Purkinje cell (primary cell): ENCODE measurements at places on chromosomes 5 and 9. TPM values are rescaled to one million over a fixed set of nuclear protein-coding genes. Genes with fewer than 3 reads are reported as not detected.

HACD4 gene
- polyA plus RNA-seq, result 0.16 and 0.38 TPM in 2 replicates

KIF24 gene
- polyA plus RNA-seq, result 0.07 and 0.23 TPM in 2 replicates

KIF20A gene
- polyA plus RNA-seq, result 0.17 TPM in 1 of 2 replicates, not detected in the other

IFNA21 gene
- polyA plus RNA-seq, result not detected in 2 replicates

ZNF354C gene
- polyA plus RNA-seq, result 1.8 and 2.7 TPM in 2 replicates

SNAPC4 gene
- 0.55 and 0.71 TPM in 2 replicates for polyA plus RNA-seq

SHOC1 gene
- polyA plus RNA-seq, result 0.62 and 0.76 TPM in 2 replicates

FKBP15 gene
- 23.9 and 28.0 TPM in 2 replicates for polyA plus RNA-seq

FBXL7 gene
- polyA plus RNA-seq, result not detected in 2 replicates

LMBRD2 gene
- 72.3 and 79.1 TPM in 2 replicates for polyA plus RNA-seq

F12 gene
- 1.3 and 2.0 TPM in 2 replicates for polyA plus RNA-seq

ADAMTS12 gene
- polyA plus RNA-seq, result not detected in 2 replicates

PCDHA9 gene
- polyA plus RNA-seq, result 0.07 and 0.16 TPM in 2 replicates

NXNL2 gene
- 0.17 TPM in 1 of 2 replicates, not detected in the other for polyA plus RNA-seq

MOCS2 gene
- 239 and 264 TPM in 2 replicates for polyA plus RNA-seq

GZMA gene
- polyA plus RNA-seq, result not detected in 2 replicates

DAP gene
- 8.7 and 10.1 TPM in 2 replicates for polyA plus RNA-seq

HRCT1 gene
- polyA plus RNA-seq, result not detected in 2 replicates

F2RL2 gene
- not detected in 2 replicates for polyA plus RNA-seq

TXNDC8 gene
- polyA plus RNA-seq, result not detected in 2 replicates

SMIM33 gene
- polyA plus RNA-seq, result not detected in 2 replicates

TAF11L5 gene
- not detected in 2 replicates for polyA plus RNA-seq

SVEP1 gene
- polyA plus RNA-seq, result 0.28 and 0.65 TPM in 2 replicates

EQTN gene
- 10.0 and 15.1 TPM in 2 replicates for polyA plus RNA-seq

ZNF454 gene
- polyA plus RNA-seq, result 0.13 and 1.6 TPM in 2 replicates

EPB41L4B gene
- polyA plus RNA-seq, result 0.90 and 4.4 TPM in 2 replicates

IFNB1 gene
- polyA plus RNA-seq, result not detected in 2 replicates

TNC gene
- polyA plus RNA-seq, result 2.9 and 3.8 TPM in 2 replicates

WNK2 gene
- 8.7 and 17.7 TPM in 2 replicates for polyA plus RNA-seq

SURF1 gene
- polyA plus RNA-seq, result 25.1 and 26.8 TPM in 2 replicates

GARIN3 gene
- polyA plus RNA-seq, result 0.16 and 0.70 TPM in 2 replicates

PLAC8L1 gene
- polyA plus RNA-seq, result not detected in 2 replicates

GHR gene
- 2.3 and 4.2 TPM in 2 replicates for polyA plus RNA-seq

IFNA17 gene
- polyA plus RNA-seq, result not detected in 2 replicates

EXD3 gene
- 1.2 TPM in 1 of 2 replicates, not detected in the other for polyA plus RNA-seq

FOXD4L4 gene
- not detected in 2 replicates for polyA plus RNA-seq

SH3RF2 gene
- not detected in 2 replicates for polyA plus RNA-seq

HNRNPAB gene
- polyA plus RNA-seq, result 6.7 and 8.6 TPM in 2 replicates

PIP5KL1 gene
- polyA plus RNA-seq, result not detected in 2 replicates

GLDC gene
- 13.0 and 20.2 TPM in 2 replicates for polyA plus RNA-seq

WDR38 gene
- not detected in 2 replicates for polyA plus RNA-seq

IFNA13 gene
- polyA plus RNA-seq, result not detected in 2 replicates

PCDHGB5 gene
- 0.32 TPM in 1 of 2 replicates, not detected in the other for polyA plus RNA-seq

ORM2 gene
- polyA plus RNA-seq, result not detected in 2 replicates

NIM1K gene
- 0.27 and 1.3 TPM in 2 replicates for polyA plus RNA-seq

PRSS3 gene
- polyA plus RNA-seq, result 4.4 and 26.2 TPM in 2 replicates

DOCK2 gene
- polyA plus RNA-seq, result 0.62 TPM in 1 of 2 replicates, not detected in the other

MOB3B gene
- polyA plus RNA-seq, result 5.7 and 10.9 TPM in 2 replicates

PCDHGA3 gene
- polyA plus RNA-seq, result 1.3 and 4.3 TPM in 2 replicates

ADCY2 gene
- 2.9 and 5.6 TPM in 2 replicates for polyA plus RNA-seq

ACOT12 gene
- polyA plus RNA-seq, result not detected in 2 replicates

PCDHA1 gene
- polyA plus RNA-seq, result 5.3 and 10.1 TPM in 2 replicates

PITX1 gene
- not detected in 2 replicates for polyA plus RNA-seq
